Stimulated activated CD4-positive, alpha-beta T cell treated with anti-CD3 and anti-CD28 coated beads, Interleukin-4, amount 100 ng/mL, for 24 hours (primary cell): ENCODE measurements at places on chromosomes 1 and 21.

GRCh38 chr1:203046984-203047630 lies 20.8 kb downstream of the PPFIA4 start:
- no peak for DNase-seq

DNA sequence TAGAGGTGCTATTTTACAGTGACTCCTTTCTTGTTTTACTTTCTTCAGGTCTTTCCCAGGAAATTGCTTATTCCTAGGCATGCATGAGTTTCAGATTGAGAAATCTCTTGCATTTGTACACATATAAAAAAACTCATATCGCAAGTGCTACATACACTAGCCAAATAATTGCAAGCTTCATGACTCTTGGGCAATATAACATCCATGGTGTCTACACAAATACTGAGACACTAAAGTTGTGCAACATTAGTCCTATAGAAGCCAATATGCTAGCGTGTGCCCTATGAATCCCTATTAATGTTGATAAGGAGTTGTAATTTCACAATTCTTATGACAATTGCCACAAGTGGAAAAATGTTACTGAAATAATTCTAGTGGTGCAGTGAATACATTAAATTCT lies 591.0 kb downstream of the ADGRL2 start:
- DNase-seq, result no peak

DNA sequence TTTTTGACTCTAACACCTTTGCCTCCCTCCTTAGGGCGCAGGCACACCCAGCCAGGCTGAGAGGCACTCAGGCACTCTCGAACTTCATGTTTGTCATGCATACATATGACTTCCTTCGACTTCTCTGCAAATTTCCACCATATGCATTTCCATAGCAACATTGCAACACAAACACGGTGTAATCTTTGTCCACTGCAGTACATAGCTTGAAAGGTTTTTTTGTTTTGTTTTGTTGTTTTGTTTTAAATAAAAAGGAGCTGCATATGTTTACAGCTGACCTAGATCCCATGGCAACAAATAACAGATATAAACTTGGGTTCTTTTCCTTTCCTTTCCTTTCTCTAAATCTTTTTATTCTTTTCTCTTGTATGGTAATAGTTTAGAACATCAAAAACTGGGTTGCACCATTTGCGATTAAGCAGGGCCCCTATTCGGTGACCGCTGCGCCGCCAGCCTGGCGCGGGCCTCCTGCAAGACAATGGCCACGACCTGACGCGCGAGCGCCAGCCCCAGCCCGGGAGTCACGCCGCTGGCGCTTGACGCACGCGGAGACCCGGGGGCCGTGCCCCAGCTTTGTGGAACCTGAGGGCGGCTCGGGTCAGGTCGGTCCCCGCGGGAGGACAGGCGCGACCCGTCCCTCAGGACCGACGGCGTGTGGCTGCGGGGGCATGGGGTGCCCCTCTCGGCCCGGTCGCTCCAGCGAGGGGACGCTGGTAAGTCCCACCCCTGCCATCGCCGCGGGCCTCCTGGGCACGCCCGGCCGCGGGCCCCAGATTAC lies 35.2 kb downstream of the CCN1 start:
- no peak for DNase-seq

DNA sequence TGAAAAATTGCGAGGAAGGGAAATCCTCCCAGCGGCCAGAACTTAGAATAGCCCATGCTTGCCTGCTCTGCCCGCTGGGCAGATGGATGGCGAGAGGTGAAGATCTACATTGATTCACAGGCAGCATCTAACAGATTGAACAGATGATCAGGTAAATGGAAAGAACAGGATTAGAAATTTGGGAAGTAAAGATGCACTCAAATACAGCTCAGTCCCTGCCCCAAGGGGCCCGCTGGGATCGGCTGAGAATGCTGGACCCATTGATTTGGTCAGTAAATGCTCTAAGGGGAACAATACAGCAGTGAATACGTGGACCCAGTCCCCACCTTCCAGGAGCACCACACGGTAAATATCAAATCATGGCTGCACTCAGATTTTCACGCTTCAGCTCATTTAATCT lies 248.2 kb downstream of the MATN1 start:
- no peak for DNase-seq

GRCh38 chr21:42621166-42621818 lies 32.1 kb upstream of the PDE9A start:
- no peak for DNase-seq

DNA sequence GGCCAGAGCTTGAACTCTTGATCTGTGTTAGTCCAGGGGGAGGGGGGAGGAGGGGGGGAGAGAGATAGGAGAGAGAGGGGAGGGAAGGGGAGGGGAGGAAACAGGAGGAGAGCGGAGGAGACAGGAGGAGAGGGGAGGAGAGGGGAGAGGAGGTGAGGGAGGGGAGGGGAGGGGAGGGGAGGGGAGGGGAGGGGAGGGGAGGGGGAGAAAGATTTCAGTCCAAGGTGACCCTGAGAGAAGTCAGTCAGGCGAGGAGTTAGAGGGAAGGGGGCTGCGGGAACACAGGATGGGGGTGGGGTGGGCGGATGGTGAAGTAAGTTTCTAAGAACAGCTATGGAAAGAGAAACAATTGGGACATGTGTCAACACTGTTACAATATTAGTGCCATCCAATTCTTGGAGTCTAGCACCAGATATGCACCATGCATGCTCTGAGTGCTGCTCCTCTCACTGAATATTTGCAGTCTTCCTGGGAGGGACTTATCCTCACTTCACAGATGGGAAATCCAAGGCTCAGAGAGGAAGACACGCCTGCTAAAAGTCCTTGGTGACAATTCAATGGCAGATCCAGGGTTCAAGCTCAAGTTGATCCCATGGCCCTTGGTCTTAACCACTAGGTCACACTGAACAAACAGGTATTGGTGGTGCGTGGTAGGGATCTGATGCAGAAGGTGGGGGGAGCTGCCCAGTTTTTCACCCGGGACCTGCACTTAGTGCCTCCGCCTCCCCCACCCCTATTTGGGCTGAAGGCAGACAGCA lies 42.5 kb upstream of the ECE1 start:
- no peak for DNase-seq
